ENCODE measurements at places on chromosomes 7 and 10.

GRCh38 chr10:101512738-101513137 is 75.3 kb downstream of the POLL start:
- DNase-seq, result no peak

GRCh38 chr7:41436139-41436538 is 266.8 kb downstream of the INHBA start:
- DNase-seq, result no peak

DNA sequence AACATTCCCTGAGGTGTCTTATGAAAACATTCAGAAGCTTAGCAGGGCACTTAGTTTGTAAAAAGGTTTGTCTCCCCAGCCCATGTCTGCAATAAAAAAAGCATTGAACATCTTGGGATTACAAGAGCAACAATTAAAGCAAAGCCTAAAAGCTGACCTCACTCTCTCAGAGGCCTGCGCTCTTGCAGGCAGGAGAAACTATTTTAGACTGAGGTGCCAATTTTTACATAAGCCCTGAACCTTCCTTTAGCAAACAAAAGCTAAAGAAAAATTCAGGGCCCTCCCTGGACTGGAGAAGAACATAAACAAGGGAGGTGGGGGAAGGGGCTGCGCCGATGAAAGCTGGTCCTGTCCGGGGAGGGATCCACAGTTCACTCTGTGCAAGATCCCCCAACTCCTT is 312.7 kb upstream of the RNF32 start:
- DNase-seq, result no peak

DNA sequence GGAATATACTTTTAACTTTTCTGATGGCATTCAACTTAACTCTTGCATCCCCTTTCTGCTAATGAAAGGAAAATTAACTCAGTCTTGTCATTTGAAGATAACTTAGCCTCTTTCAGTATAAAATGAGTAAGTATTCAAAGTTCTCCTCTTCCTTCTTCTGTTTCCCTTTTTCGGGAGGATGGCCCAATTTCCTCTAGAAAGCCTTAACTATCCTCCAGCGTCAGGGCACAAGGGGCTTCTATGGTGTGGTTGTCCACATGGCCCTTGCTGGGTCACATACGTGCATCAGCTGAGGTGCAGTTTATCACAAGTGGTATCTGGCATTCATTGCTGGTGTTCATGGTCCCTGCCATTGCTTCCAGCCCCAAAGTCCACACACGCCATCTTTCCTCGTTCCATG is 17.8 kb upstream of the GSAP start:
- no peak for DNase-seq

DNA sequence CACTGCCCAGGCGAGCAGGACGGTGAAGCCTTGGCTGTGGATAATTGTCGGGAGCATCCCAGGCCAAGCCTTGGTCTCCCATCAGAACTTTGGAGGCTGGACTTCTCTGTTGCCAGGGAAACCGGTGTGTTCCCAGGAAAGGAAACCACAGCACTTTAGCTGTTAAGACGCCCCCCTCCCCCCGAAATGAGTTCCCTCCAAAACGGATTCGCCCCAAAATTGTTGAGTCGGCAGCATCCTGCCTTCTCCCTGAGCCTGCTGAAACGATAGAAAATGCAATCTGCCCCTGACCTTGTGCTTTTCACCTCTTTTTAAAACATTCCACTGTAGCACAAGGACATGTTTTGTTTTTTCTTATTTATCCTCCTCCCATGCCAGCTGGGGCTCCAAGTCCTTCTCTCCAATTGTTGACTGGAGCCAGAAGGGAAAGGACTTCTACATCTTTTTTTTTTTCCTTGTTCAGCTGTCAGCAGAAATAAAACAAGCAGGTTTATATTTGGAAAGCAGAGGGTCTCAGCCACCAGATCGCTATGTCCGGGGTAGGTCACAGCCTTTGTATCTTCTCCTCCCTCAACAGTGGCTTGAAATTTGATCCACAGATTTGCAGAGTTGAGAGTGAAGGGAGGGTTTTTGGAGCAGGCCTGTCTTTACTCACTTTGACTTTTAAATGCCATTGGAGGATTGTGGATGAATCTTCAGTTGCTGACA is 116.5 kb downstream of the ZMIZ1 start:
- DNase-seq, result no peak

GRCh38 chr10:112741830-112742402 is 208.1 kb upstream of the TCF7L2 start:
- no peak for DNase-seq

GRCh38 chr10:88262591-88263234 is 320.4 kb downstream of the RNLS start:
- DNase-seq, result no peak

DNA sequence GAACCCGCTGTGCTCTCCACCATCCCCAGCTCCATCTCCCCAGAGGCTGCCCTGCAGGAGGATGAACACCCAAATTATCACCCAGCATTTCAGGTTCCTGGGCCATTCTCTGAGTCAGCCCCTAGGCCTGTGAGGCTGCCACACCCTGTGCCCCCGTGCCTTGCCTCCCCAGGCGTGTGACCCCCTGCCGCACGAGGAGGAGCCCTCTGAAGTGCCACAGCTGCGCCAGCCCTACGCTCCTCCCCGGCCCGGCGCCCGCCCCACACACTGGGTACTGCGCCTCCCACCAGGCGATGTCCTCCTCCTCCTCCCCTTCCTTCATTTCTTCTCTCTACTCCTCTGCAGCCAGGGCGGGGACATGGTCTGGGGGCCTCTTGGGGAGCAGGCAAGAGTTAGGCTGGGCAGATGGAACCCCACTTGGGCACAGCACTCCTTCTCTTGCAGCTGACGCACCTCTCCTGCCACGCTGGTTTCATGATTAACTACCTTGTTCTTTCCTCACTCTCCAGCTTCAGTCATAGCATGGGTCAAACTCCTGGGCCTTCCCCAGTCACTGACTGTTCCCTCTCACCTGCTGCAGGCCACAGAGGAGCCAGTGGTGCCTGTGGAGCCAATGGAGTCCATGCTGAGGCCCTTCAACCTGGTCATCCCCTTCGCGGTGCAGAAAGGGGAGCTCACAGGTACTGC is 12.7 kb upstream of the ATP6V1F start:
- DNase-seq, result no peak

- no peak for DNase-seq
Measured at GRCh38 chr7:33114976-33115375, 5.8 kb upstream of the RP9 start.
